ENCODE measurements at places on chromosomes 7 and 10.

DNA sequence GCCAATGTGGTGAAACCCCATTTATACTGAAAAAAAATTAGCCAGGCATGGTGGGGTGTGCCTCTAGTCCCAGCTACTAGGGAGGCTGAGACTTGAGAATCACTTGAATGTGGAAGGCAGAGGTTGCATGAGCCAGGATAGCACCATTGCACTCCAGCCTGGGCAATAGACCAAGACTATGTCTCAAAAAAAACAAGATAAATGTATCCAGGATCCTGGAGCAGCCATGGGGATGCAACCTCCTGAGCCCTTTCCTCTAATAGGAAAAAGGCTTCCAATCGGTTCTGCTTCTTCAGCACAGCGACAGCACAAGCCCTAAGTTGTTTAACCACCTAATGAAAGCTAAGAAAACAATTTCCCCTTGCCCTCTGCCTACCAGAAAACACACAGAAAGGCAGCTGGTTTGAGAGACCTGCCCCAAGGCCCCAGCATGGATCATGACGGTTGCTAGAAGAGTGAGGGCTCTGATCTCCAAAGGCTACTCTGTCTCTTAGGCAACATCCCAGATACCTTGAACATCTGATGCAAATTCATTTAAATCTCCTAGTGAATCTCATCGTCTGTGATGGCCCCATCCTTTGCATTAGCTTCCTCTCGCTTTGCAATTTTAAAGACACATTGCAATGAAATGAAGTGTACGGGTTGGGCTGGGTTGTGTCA lies 220.8 kb downstream of the ARHGAP21 start:
- DNase-seq: no peak

- DNase-seq: no peak
Measured at GRCh38 chr10:14219411-14219810, 111.3 kb downstream of the FRMD4A start.

GRCh38 chr10:23198940-23199767 lies 7.0 kb downstream of the PTF1A start:
- no peak for DNase-seq

- no peak for DNase-seq
Measured at GRCh38 chr10:10096296-10096695, 921.4 kb upstream of the CELF2 start.

DNA sequence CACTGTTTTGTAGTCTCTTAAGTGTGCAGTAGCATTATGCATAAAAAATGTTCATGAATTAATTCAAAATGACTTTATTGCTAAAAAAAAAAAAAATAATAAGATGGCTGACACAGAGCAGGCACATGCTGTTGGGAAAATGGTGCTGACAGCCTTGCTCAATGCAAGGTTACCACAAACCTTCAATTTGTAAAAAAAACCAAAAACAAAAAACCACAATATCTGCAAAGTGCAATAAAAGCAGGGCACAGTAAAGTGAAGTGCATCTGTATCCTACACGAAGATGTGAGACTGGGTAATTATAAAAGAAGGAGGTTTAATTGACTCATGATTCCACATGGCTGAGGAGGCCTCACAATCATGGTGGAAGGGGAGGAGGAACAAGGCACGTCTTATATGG lies 185.8 kb downstream of the USP6NL start:
- no peak for DNase-seq

- DNase-seq: no peak
Measured at GRCh38 chr7:130113887-130114286, 43.6 kb downstream of the KLHDC10 start.

- DNase-seq: no peak
Measured at GRCh38 chr7:119681336-119681735, 591.6 kb upstream of the KCND2 start.

DNA sequence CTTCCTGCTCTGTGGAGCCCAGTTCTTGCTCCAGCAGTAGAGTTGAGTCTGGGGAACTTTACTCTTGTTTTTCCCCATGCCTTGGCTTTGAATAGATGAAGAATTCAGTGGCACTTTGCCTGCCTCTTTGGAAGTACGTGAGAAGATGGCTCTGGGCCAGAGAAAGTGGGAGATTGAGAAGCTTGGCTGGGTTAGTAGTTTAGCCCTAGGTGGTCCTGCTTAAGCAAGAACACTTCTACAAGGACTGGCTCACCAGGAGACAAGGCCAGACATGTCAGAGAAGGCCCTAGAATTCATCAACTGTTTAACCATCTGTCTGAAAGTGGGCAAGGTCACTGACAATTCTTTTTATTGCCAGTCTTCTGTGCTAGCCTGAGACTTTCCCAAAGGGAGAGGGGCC lies 410.3 kb downstream of the TYW1 start:
- DNase-seq: no peak

- DNase-seq: no peak
Measured at GRCh38 chr10:121032460-121032859, 181.3 kb downstream of the WDR11 start.

GRCh38 chr10:88987243-88987725 lies 3.3 kb upstream of the FAS start:
- DNase-seq: no peak

GRCh38 chr10:78913219-78914059 lies 155.3 kb upstream of the ZMIZ1 start:
- DNase-seq: peak; percentile 85

DNA sequence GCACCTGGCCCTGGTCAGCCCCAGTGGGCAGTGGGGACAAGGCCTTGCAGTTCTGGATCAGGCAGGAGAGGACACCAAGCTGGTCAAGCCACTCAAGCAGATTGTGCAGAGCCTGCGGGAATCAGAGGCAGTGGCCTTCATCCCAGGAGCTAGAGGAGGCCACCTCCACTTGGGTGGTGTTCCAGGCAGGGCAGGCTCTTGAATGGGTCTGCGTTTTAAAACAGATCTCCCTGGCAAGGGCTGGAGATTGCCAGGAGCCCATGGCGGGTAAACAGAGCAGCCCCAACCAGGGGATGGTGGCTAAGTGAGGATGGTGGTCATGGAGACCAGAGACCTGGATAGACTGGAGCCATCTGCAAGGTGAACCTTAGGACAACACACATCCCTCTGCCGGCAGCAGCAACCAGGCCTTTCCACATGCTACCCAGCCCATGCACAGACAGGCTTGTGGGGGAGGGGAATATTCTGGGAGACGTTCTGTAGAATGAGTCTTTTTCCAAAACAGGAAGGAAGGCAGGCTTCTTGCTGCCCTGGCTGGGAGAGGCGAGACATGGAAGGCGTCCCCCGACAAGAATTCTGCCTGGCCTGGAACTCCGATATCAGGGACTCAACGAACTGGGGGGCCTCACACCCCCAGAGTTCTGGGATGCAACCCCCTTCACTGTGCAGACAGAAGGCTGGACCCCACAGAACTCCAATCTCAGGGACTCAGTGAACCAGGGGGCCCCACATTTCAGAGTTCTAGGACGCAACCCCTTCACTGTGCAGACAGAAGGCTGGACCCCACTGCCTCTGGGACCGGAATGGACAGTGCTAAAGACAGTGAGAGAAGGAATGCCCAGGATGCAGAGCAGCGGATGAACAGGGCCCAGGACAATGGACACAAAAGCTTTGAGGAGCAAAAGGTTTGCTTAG lies 264.8 kb downstream of the PTPRN2 start:
- no peak for DNase-seq

GRCh38 chr7:36289833-36290661 lies 99.6 kb upstream of the ANLN start:
- no peak for DNase-seq

- DNase-seq: peak; percentile 70
Measured at GRCh38 chr10:59907918-59908807, 1.8 kb upstream of the CCDC6 start.

DNA sequence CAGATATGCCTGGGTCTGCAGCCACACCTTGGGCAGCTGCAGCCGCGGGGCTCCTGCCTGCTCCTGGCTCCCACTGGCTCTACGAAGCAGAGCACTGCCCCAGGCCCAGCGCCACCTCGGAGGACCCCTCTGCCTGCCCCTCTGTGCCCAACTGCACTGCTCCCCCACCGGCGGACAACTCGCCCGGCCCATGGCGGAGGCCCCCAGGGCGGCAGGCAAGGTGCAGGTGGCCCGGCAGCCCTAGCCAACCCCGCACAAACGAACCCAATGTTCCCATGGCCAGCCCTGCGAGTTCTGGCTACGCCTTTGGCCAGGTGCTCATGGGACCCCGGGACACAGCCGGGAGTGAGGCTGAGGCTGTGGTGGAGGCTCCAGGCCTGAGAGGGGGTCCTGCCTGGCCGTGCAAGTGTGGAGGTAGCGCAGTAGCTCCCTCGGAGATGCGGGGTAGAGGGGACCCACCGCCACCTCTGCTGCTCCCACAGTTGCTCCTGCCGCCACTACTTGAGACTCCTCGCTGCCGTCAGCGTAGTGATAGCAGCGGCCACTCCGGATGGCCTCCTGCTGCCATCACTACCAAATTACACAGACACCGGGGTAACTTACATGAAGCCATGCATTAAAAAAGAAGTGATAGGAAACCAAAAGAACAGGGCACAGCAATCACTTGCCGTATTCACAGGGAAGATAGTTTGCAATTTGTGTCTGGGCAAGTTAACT lies 97.3 kb upstream of the SP4 start:
- no peak for DNase-seq

DNA sequence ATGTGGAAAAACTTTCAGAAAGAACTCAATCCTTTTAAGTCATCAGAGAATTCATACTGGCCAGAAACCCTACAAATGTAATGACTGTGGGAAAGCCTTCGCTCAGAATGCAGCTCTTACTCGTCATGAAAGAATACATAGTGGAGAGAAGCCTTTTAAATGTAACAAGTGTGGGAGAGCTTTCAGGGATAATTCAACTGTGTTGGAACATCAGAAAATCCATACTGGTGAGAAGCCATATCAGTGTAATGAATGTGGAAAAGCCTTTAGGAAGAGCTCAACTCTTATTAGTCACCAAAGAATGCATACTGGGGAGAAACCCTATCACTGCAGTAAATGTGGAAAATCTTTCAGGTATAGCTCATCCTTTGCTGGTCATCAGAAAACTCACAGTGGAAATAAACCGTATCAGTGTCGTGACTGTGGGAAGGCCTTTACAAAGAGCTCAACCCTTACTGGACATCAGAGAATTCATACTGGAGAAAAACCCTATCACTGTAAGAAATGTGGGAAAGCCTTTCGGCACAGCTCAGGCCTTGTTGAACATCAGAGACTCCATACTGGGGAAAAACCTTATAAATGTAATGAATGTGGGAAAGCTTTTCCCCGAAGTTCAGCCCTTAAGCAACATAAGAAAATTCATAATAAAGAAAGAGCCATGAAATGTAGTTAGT lies 10.6 kb downstream of the ZNF485 start:
- no peak for DNase-seq

GRCh38 chr10:49072166-49072885 lies 43.0 kb downstream of the VSTM4 start:
- no peak for DNase-seq

- no peak for DNase-seq
Measured at GRCh38 chr10:53601260-53601875, 828.8 kb upstream of the MBL2 start.

DNA sequence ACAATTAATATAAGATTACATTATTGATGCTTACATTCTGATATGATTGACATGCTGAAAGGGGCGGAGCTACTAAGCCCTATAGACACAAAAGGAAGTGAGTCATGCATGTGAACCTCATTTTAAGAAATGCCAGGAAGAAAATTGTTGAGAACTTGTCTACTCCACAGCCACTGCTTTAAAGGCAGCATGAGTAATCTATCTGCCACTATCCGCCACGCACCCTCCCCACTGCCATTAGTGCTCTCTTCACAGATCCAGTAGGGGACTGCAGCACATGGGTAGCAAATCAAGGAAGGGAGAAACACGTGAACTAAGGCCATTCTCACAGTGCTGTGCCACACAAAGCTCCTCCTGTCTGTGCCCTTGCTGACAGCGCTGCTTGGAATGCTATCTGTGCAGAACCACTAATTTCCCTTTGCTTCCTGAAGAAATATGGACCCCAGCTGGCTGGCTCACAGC lies 524.8 kb downstream of the GRM8 start:
- no peak for DNase-seq

DNA sequence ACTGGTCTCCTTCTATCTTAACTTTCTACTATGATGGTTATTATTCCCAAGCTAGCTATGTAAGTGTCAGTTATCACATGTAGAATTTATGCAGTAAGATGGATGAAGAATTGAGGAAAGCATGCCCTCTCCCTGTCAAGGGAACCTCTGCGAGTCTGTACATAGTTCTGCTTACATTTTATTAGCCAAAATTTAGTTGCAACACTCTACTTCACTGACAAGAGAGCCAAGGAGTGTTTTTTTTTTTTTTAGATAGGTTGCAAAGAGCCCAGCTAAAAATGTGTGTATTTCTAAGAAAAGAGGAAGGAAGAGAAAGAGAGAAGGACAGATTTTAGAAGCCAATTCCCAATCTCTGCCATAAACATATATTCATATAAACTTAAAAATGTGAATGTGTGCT lies 357.7 kb upstream of the LRRN3 start:
- no peak for DNase-seq

DNA sequence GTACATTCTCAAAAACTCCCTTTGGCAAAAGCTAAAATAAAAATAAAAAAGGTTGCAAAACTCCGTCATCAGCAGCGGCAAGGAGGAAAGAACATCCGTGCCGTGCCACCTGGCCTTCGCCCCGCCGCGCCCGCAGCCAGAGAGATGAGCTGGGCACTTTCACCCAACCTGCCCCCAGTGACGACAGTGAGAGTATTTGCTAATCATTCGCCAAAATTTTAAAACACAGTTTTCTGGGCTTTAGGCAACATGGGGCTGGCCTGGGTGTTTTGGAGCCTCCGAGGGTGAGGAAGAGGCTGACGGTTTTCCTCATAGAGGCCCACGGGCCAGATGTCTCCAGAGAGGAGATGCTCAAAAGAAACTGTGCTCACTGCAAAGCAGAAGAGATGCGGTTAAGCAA lies 128.2 kb downstream of the PRKAG2 start:
- no peak for DNase-seq

DNA sequence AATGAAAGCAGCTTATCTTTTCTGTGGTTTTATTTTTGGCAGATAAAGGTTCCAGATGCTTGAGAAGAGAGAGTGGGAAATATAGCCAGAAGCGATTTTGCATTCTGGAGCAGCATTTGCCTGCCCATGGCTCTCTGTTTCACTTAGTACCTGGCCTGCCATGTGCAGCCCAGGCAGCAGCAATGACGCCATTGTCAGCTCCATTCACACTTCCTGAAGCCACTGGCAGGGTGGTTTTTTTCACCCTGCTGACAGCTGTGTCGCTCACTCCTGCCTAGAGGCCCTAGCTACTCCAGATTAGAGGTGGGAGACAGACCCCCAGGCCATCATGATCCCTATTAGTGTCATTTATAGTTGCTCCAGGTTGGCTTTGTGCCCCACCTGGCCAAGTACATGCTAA lies 30.1 kb upstream of the NEUROD6 start:
- DNase-seq: no peak

Measured in left colon (tissue), 2 donors.